ENCODE measurements at places on chromosomes 7 and 10.

DNA sequence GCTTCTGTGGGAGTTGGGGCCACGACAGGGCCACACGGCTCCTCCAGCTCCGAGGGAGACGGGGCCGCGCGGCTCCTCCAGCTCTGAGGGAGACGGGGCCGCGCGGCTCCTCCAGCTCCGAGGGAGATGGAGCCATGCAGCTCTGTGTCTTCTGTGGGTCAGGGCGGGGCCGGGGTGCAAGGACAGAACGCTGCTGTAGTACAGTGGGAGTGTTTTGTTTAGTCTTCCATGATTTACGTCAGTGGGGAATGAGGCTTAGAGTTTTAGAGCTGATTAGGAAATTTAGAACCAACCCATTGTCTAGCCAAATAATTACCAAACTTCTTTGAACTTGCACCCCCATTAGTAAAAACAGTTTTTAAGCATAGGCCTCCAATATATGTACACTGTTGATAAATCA is 32.9 kb upstream of the PRKAR1B start:
- no peak for DNase-seq

DNA sequence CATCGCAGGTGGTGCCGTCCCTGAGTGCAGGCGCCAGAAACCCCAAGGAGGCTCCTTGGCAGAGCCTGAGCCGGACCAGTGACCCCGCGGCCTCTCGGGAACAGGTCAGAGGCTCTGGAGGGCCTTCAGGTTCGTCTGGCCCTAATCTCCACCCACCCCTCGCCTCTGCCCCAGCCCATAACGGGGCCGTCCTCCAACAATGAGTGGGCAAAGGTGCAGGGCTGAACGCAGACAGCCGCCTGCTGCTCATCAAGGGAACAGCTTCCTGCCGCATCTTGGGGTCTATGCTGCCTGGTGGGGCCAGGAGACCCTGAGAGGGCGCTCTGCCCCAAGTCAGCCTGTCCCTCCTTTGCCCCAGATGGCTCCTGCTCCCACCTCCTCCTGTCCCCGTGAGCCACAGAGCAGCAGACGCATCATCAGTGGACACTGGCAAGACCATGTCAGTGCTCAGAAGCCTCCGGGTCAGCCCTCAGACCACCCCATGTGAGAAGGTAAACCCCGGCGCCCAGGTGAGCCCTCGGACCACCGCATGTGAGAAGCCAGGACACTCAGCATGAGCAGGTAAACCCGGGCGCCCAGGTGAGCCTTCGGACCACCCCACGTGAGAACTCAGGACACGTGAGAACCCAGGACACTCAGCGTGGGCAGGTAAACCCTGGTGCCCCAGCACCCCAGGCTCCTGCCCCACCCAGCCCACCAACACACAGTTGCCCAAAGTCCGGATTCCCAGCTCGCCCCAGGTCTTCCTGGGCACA is 142.0 kb downstream of the PTPRN2 start:
- DNase-seq, result no peak

GRCh38 chr7:43083106-43083505 is 29.3 kb upstream of the HECW1 start:
- peak; percentile 14 for DNase-seq

GRCh38 chr7:152760854-152761748 is 1.5 kb downstream of the ACTR3B start:
- peak; percentile 22 for DNase-seq

GRCh38 chr10:94983555-94983954 is 45.1 kb downstream of the CYP2C9 start:
- DNase-seq, result no peak
